Smooth muscle cell of the brain vasculature (primary cell): ENCODE measurements at places on chromosomes 3 and 15.

- peak; percentile 32 for DNase-seq
Observed at GRCh38 chr15:73273181-73274002, 95.4 kb downstream of the HCN4 start.

DNA sequence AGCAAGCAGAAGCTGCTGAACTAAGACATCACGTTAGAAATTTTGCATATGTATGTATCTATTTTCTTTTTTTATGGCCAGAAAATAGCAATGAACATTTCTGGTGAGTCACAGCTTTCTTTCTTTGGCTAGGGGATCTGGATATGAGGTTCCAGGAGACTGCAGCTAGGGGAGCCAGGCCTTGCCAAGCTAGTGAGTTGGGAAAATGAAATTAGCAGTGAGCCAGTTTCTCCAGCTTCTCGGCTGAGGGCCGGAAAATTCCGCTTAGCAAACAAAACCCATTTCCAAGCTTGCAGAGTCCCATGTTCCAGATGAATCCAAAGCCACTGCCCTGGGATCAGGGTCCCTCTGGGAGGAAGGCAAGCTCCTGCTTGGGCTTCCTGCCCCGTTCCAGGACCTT lies 137.6 kb downstream of the SRGAP3 start:
- DNase-seq: no peak

GRCh38 chr15:84831028-84831427 lies 13.9 kb downstream of the ALPK3 start:
- DNase-seq: no peak

- DNase-seq: no peak
Observed at GRCh38 chr15:62521396-62521795, 356.3 kb upstream of the C2CD4B start.

DNA sequence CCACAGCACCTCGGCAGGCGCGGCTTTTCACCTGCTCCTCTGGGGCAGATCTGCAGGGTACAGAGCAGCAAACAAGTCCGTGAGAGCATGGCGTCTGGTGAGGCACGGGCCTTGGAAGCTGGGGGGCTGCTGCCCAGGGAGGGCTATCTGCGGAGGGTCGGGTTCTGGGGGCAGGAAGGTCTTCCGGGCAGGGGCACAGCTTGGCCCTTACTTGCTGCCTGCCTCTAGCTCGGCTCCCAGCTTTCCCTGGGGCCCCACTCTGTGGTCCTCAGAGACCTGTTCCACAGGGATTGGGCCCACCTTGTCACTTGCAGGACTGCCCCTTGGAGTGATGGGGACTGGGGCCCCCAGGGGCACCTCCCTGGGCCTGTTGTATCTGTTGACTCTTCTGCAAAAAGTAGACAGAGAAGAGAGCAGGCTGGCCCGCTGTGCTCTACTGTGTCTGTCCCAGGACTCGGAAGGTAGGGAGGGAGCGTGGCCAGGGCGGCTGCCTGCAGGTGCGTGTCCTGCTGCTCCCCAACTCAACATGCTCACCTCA lies 84.1 kb downstream of the TBC1D2B start:
- no peak for DNase-seq

DNA sequence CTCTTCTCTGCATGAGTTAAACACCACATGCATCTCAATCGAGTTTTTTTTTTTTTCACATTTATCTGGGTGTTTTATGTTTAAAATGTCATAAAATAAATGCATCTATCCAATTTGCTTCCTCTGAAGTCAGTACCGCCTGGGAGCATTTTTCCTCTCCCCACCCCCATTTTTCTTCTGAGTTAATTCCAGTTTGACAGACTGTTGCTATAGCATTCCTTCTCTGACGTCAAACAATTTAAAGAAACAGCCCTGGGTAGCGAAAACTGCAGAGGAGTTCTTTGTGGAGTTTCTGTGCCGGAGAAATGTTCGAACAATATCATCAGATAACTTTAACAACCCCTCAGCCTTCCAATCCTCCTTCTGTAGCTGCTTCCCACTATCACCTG lies 900 bp upstream of the GNB4 start:
- peak; percentile 53 for DNase-seq

GRCh38 chr3:177928172-177928873 lies 607.9 kb upstream of the KCNMB2 start:
- no peak for DNase-seq

GRCh38 chr3:16171009-16171408 lies 3.5 kb upstream of the GALNT15 start:
- no peak for DNase-seq

DNA sequence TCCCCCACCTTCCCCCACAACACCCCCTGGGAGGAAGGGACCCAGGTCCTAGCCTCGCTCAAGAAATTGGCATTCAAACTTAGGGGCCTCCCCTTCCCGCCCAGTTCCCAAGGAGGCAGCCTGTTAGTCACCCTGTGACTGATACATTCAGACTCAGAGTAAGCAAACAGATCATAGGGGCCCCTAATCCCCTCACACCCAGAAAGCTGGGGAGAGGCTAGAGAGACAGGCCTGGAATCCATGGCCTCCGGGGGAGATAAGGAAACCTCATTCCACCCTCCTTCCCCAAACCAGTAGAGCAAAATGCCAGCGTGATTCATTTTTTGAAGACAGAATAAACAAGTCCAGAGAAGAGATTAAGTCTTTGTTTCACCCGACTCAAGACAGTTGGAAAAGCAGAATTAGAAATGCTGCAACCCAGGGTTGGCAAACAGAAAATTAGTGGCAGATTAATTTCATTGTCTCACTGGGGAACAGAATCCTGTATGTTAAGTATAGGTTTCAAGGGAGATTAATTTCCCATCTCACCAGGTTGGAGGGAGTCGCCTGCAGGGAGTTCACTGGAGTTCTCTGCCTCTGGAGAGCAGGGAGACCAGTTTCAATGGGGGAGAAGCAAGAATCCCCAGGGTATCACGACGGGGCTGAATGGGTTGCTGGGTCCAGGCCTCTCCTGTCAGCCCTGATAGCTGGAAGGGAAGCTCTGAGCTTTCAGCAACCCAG lies 268.3 kb downstream of the UACA start:
- DNase-seq: no peak

GRCh38 chr3:58218904-58219303 lies 8.1 kb upstream of the DNASE1L3 start:
- DNase-seq: no peak

- no peak for DNase-seq
Observed at GRCh38 chr3:154324919-154325318, 632 bp upstream of the DHX36 start.

DNA sequence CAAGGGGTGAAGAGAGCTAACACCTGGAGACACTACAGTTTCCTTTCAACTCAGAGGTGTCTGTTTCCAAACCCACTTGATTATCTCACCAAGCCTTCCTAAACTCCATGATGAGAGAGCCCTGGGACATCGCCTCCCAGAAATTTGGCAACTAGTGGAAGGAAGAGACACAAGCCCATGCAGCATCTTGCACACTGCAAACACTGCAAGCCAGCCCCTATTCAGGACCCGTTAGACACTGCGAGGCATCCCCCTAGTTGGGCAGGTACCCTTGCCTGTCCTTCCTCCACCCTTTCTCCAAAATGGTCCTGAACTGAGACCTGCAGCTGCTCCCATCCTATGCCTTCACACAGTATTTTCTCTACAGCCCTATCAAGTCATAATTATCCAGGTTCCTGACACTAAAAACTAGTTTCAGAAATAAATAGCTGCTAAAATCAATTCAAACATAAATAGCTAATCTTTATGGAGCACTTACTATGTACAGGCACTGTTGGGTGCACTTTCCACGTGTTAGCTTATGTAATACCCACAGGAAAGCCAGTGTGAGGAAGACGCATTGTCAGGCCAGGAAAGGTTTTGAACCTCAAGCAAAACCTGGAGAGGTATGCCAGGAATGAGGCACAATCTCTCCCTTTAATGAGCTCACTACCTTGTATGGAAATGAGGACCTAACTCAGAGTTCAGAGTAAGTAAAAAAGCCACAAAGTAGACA lies 2.8 kb downstream of the MAGI1 start:
- no peak for DNase-seq

- no peak for DNase-seq
Observed at GRCh38 chr3:65033576-65033975, 345.8 kb upstream of the ADAMTS9 start.

- DNase-seq: no peak
Observed at GRCh38 chr15:43238671-43239131, 17.9 kb upstream of the EPB42 start.

GRCh38 chr15:74307827-74308811 lies 59.3 kb downstream of the CYP11A1 start:
- DNase-seq: no peak

DNA sequence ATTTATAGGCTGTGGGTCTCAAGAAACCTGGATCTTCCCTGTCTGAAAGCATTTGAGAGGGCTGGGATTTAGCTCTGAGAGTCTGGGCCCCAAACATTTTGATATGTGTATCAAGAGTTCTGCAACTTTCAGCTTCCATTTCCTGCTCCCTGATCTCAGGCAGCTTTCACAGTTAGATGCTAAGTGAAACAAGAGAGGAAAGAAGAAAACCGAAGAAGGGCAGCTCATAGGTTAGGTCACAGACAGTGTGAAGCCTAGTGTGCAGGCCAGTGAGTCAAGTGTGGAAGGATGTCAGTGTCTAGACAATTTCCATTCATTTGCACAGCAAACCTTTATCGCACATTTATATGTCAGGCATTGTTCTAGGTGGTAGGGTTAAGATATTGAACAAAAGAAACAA lies 173.6 kb upstream of the PROK2 start:
- DNase-seq: no peak

DNA sequence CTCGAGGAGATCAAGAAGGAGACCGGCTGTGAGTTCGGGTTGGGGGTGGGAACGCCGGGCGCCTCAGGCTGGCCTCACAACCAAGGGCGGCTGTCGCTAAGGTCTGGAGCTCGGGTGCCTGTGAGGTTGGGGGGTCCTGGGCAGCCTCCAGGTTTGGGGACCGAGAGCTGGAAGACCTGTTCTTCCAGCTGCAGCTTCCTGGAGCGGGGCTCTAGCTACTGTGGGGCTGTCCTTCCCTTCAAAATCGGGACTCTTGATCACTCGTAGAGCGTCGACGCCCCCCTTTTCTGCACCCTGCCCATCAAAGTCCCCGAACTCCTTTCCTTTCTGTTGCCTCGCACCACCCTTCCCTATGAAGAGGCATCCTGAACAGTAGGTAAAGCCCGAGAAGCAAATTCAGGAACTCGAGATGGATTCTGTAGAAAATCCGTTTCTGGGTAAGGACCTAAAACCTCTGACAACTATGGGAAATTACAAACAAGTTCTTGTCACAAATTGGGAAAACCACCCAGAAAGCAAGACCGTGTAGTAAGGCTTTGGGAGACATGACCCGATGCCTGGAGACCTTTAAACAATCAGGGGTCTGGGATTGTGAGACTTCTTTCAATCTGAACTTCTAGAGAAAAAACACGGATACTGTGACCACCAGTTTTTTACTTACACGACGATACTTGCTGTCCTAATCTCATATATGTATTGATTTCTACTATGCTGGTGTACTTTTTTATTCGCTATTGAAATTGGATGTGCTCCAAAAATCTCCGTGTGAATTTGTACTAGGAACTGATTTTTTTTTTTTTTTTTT lies 556 bp downstream of the CHP1 start:
- DNase-seq: no peak

DNA sequence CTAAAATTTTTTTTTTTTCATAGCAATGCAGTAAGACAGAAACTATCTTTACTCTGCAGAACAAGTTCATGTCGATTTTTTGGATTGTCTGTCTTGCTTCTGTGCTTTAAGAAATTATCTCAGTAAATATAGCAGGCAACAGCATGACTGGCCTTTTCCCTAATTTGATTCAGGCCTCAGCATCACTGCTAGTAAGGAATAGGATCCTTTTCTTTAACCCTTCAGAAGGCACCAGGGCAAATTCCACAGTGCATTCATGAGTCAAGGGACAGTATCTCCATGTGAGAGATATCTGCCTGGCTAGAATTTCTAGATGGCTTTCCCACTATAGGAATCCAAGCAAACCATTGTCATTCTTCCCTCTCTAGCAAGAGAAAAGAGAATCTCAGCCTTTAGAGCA lies 71.4 kb downstream of the TIPARP start:
- no peak for DNase-seq

DNA sequence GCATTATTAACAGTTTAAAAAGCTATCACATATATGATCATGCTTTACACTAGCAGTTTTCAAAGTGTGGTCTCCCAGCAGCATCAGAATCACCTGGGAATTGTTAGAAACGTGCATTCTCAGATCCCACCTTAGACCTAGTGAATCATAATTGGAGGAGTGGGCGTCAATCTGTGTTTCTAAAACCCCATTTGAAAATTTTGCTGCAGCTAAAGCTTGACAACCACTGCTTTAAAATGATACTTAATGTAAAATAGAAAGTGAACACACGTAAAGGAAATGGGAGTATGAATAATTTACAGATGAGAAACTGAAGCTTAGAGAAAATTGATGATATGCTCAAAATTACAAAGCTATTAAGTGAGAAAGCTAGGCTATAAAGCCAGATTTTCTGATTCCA lies 62.3 kb downstream of the SLC9C1 start:
- no peak for DNase-seq

DNA sequence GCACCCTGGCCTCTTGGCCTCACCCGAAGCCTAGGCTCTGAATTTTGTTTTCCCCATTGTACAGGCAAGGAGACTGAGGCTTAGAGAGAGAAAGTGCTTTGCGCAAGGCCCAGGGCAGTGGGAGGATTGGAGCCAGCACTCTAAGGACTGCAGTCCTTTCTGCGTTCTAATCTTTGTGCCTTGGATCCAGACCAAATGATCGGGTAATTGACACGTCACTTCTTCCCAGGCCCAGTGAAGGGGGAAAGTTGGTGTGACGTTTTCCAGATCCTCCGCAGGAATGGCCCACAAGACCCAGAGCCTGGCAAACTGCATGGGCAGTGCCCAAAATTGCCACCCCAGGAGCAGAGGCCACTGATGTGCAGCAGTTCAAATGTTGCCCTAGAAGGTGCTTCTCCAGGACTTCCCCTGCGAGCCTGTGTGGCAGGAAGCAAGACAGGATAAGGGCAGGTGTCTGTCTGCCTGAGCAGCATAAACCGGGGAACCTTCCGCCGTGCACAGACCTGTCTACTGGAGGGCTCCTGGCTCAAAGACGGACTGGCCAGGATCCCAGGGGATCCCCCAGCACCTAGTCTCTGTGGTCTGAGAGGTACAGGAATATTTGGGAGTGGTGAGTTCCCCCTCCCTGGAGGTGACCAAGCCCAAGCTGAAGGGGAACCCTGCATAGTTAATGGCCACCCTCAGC lies 194.5 kb upstream of the TLE3 start:
- no peak for DNase-seq
